ENCODE measurements at places on chromosomes 5 and 9.
A peak's percentile ranks its signal among the peaks of the same experiment; 100 is the strongest.

DNA sequence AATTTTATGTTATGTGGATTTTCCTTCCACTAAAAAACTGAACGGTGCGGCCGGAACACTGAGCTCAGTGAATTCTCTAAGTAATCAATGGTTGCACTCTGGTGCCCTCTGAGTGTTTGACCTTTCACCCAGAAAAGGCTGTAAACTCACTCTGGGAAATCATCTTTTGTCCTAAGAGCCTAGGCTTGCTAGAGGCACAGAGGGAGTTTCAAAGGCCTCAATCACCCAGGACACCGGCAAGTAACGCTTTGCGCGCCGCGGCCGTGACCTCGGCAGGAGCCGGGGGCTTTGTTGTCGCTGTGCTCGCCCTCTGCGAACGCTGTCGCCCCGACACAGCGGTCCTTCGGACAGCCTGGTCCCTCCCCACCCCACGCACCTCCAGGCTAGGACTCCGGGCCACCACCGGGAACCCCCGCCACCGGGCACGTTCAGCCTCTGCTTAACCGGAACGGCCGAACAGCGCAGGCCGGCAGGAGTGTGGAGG, 703 bp downstream of the ISCA1 start:
- no peak for DNase-seq

GRCh38 chr5:159909126-159909525, 7.2 kb upstream of the ADRA1B start:
- DNase-seq: peak; percentile 52

DNA sequence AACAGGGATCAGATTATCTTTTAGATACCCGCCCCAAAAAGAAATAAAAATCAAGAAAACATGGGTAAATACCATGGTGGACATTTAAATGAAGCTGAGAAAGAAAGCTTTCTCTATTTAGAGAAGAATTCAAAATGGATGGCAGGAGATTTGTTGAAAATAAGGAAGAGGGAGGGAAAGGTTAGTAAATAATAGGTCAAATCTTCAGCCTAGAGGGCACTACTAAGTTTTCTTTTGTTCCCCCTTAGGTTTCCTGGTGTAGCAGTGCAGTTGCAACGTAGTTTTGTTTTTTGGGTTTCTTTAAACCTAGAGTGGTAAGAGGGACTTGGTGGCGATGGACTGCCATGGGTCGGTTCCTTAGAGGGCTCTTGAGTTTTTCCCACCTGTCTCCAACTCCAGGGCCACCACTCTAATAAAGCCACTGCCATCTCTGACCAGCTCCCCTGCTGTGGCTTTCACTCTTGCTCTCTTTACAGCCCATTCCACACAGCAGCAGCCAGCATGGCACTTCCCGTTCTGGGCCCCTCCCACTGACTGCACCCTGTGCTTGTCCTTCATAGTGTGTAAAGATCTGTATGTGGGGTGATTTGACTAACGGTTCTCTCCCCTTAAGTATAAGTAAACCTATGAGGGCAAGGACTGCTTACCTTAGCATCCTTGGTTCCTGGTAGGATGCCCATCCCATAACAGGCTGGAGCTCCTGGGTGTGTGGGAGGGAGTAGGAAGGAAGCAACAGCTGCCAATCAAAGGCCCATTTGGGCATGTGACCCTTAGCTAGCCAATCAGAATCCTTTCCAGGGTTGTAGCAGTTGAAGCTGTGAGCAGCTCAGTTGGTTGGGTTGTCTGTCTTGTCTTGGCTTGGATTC, 118.3 kb downstream of the SLC1A3 start:
- no peak for DNase-seq

- DNase-seq: peak; percentile 77
Observed at GRCh38 chr9:2411459-2412215, 209.9 kb upstream of the VLDLR start.

GRCh38 chr9:134153450-134153849, 10.9 kb downstream of the RNU6ATAC start:
- DNase-seq: no peak

DNA sequence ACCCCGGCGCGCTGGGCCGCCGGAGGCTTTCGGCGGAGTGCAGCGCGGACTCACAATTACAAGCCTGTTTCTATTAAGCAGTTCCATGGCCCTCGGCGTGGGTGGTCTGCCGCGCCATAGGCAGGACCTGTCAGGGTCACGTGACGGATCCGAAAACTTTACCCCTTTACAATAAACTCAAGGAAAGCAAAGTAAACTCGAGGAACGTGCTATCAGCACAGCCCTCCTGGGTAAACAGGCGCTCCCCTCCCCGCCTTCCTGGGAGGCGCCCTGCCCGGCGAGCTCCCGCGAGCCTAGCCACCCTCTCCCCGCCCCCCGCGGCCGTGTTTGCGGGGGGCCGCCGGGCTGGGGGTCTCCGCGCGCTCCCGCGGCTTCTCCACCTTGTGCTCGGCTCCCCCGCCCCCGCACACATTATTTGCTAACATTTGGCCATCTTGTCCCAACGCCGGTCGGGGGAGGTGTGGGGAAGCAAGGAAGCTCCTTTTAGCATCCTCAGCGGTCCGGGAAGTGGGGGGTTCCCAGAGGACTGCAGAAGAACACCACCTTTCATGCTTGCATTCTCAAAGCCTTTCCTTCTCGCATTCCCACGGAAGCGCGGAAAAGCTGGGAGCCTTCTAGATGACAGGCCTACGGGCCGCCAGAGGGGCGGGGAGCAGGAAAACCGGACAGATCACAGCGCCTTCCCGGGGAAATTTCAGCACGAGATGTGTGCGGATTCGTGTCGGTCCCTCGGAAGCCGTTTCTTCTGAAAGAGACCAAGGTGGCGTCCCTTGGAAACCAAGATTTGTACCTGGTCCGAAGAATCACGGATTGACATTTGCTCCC, at the start of gene PTCH1:
Gene PTCH1, minus strand, starts transcription at position 238 of the 825 bp plus-strand sequence.
- DNase-seq: peak; percentile 77

GRCh38 chr5:1974501-1975405, 92.0 kb upstream of the IRX4 start:
- DNase-seq: peak; percentile 18

Measured in islet precursor cell (in vitro differentiated cells).